NCI-H345 (cell line): ENCODE measurements at places on chromosomes 11 and 22.
A peak's percentile ranks its signal among the peaks of the same experiment; 100 is the strongest.

DNA sequence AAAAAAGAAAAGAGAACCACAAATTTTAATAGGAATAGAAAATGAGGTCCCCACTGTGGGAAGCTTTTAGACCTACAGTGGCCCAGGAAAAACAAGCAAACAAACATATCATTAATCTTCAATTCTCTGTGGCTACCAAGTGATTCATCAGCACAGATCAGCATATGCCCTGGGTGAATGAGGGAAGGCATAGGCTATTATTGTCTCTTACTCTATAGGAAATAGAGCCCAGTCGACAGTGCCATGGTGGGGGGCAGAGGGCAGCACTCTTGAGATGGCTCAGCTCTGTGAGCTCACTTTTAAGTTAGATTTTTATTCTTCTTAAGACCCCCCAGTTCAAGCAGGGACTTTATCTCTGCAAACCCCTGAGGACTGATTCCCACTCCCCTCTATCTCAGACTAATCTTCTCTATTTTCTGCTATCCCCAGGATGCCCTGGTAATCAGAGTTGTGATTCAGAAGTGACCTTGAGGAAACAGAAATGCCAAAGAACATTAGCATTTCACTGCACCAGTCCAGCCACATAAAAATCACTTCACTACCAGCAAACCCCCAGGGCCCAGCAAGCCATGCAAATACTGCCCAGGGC, 9.5 kb upstream of the FEZ1 start:
- DNase-seq = no peak

- DNase-seq = peak; percentile 24
Measured at GRCh38 chr22:40452730-40453487, 82.5 kb downstream of the SGSM3 start.

- DNase-seq = no peak
Measured at GRCh38 chr11:85096939-85097338, 530.2 kb downstream of the DLG2 start.

DNA sequence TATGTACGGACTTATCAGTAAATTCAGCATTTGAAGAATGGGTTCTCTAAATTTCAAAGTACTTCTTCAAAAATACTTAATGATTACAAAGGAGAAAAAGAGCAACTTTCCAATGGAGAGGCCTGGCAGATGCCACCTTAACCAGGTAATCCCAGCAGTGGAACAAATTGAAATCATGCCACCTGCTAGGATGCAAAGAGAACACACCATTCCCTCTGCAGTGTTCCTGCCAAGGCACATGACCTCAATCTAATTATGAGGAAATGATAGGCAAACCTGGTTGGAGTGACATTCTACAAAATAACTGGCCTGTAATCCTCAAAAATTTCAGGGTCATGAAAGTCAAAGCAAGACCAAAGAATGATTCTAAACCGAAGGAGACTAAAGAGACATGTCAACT, 21.5 kb downstream of the TNRC6B start:
- no peak for DNase-seq

DNA sequence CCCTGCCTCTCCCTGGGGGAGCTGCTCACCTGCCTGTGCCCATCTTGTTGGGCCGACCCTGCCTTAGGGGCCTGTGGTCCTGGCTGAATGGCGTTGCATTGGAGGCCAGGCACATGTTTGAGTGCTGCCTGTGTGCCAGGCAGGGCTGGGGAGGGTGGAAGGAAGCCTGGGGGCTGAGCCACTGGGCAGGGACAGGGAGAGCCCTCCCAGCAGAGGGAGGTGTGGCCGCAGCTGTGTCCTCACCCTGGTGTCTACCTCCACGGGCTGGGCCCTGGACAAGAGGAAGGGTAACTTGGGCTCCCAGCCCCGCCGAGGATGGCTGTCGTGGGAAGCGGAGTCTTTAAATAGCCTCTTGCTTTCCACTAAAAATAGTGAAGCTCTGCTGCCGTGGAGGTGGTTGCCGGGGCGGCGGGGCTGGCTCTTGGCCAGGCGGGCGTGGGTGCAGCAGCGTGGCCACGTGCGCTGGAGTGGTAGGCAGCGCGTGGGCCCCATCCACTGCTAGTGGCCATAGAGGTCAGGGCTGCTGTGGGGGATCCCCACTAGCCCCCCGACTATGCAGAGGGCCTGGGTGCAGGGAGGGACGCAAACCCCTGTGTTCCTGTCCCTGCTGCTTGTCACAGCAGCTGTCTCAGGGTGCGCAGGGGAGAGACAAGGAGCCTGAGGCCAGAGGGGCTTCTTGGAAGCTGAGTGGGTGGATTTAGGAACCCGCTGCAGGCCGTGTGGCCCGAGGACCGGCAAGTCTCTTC, 6.2 kb downstream of the ZDHHC8 start:
- DNase-seq = no peak

DNA sequence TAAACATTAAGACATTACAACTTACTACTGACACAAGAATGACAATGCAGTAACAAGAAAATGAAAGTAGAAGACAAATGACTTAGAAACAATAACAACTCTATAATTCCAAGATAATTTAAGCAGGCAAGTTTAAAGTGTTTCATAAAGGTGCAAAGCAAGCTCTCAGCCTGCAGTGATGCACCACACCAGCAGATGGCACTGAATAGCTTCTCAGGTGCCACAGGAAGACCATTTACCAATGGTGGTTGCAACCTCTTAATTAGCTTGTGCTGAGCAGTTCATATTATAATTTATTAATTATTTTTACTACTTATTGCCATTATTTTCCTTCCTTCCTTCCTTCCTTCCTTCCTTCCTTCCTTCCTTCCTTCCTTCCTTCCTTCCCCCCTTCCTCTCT, 60.6 kb downstream of the NXPE2 start:
- DNase-seq = peak; percentile 65

DNA sequence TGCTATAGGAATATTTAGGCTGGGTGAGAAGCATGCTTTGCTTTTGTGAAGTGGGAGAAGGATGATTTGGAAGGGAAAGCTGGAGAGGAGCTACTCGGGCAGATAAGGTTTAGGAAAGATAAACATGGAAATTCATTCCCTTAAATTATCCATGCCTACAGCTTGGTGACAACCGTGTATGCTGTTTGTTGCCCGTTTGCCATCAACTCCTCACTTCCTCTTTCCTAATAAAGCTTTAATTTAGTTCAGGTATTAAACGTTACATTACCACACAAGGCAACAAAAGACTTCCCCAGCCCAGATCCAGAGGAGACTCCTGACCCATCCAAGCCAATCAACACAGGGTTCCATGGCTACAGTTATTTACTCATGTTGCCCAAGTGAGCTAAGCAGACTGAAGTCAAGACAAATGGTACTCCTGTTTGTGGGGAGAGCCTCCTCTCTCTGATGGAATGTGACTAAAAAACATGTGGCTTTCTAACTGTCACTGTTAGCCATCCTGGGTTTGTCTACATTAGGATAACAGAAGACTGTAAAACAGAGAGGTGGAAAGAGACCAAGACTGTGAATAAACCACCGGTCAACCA, 101.7 kb upstream of the GRAMD1B start:
- DNase-seq = no peak

DNA sequence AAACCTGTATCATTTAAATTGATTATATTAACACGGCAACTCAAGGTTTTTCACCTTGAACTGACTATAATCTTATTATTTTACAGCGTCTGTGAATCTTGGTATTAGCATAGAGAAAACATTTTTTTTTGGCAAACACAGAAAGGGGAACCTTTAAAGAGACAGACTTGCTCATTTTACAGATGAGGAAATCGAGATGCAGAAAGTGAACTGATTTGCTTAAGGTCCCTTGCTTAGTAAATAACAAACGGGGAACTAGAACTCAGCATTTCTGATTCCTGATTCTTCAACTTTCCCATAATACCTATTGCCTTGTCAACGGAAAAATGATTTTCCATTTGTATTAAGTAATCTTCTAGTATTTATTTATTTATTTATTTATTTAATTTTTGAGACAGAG, 33.2 kb upstream of the CECR2 start:
- no peak for DNase-seq

GRCh38 chr11:10893714-10894151, 35.9 kb upstream of the ZBED5 start:
- DNase-seq = no peak

DNA sequence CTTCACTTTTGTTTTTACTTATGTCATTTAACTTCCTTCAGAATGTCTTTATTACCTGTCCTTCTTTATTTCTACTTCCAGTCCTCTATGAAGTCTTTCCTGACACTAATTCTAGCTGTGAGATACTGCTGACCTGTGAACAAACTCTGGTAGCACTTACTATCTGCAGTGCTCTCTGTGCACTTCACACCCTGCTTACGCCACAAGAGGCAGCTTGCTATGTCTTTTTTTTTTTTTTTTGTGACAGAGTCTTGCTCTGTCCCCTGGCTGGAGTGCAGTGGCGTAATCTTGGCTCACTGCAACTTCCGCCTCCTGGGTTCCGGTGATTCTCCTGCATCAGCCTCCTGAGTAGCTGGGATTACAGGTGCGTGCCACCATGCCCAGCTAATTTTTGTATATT, 10.7 kb downstream of the STIM1 start:
- DNase-seq = no peak

GRCh38 chr11:32317643-32318042, 117.7 kb downstream of the WT1 start:
- no peak for DNase-seq
